ENCODE measurements at places on chromosomes 5 and 9.
A peak's percentile ranks its signal among the peaks of the same experiment; 100 is the strongest.

DNA sequence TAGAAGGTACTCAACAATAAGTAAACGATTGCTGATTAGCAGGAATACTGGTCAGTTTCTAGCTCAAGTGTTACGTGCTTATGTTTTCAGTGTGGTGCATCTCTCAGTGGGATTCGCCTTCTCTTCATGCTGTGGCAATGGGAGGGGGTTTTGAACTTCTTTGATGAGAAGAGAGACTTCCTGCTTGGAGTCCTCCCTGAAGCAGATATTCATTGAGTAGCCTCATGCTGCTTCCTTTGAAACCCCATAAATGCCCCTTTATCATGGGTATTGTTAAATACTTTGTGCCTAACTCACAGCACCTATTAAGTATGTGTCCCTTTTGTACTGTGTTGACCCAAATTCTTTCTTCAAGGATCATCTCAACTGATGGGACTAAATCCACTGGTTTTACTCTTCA is 116.5 kb downstream of the DOCK8 start:
- DNase-seq, result no peak

DNA sequence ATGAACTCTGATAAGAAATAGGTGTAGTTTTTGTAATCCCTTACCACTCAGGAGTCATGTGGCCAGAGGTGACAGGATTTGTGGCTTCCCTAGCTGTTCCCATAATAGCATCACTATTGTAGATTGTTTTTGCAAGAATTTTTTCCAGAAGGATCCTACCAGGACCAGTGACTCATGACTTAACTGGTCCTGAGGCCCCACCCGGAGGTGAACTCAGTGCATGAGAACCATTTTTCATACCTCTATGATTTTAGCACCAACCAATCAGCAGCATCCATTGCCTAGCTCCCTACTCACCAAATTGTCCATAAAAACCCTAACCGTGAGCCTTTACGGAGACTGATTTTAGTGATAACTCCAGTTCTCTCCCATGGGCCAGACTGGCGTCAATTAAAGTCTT is 484.8 kb downstream of the PSAT1 start:
- no peak for DNase-seq

DNA sequence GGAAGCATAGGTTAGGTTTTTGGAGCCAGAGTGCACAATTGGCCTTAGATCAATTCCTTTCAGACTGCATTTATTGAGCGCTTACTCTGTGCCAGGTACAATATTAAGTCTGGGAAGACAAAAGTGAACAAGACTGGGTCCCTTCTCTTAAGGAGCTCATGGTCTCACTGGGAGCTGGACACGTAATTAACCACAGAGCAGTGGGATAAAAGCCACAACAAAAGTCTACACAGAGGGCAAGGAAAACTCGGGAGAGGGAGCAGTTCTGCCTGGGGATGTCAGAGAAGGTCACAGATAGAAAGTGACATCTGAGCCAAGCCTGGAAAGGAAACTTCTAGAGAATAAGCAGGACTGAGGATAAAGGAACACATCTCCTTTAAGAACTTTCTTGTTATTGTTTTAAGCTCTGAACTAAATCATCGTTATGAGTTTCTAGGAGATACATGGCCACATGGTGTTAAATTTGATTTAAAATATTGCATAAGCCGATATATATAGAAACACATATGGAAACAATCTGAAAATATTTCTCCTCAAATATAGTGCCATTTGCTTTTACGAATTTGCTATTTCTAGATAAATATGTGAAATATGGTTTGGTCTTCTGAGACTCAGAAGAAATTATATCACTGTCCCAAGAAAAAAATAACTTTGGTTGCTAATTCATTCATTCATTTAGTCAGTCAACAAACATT is 40.1 kb upstream of the PDE8B start:
- DNase-seq, result no peak

GRCh38 chr5:74262544-74263207 is 377.9 kb downstream of the ENC1 start:
- no peak for DNase-seq

DNA sequence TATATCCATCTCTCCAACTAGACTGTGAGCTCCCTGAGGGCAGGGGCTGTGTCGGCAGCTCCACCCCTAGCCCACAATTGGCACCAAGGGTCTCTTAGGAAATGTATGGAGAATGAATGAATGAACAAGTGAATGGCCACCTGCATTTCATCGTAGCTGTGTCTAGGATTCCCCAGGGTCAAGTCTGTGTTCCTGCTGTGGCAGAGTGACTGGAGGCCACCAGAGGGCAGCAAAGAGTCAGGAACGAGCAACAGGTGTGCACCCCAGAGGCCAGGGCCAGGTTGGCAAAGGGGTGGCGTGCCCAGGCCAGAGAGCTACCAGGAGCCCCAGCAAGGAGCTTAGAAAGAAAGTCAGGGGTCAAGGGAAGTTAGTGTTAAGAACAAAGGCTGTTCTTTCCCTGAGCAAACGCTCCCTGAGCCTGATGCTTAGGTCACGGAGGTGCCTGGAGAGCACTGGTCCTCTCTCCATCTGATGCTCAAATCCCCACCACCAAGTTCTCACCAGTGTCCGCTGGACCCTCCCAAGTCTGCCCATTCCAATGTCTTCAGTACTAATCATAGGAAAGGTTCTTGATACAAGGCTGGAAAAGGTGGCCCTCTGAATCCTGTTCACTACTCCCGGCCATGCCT is 160.7 kb downstream of the PAX5 start:
- DNase-seq, result peak; percentile 47

- DNase-seq, result no peak
These were observed 86.3 kb upstream of the SLC12A2 start for GRCh38 chr5:127997201-127997704.

DNA sequence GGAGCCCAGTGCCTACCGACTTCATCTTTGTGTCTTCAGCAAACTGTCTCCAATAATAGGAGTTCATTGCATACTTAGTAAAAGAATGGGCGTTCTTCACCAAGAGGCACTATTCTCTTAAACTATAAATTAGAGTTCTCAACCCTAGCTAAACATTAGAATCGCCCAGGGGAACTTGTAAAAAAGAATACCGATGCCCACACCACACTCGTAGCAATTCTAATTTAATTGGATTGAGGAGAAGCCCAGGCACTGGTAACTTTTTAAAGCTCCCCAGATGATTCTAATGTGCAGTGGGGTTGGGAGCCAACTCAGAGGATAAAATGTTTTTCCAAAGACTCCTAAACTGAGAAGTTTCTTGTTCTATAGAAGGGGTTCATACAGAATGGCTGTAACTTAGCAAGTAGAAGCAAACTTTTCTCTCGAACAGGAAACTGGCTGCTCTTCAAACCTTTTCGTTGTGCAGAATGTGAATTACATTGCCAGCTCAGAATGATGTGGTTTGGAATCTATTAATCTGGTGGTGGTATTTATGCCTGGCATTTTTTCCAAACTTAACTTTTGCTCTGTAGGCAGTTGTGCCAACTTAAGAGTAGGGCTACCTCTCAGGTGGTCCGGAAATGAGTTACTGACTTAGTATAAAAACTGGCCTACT is 26.4 kb upstream of the NFIB start:
- no peak for DNase-seq

- peak; percentile 32 for DNase-seq
These were observed 8.3 kb downstream of the TMEM250 start for GRCh38 chr9:136110082-136111061.

DNA sequence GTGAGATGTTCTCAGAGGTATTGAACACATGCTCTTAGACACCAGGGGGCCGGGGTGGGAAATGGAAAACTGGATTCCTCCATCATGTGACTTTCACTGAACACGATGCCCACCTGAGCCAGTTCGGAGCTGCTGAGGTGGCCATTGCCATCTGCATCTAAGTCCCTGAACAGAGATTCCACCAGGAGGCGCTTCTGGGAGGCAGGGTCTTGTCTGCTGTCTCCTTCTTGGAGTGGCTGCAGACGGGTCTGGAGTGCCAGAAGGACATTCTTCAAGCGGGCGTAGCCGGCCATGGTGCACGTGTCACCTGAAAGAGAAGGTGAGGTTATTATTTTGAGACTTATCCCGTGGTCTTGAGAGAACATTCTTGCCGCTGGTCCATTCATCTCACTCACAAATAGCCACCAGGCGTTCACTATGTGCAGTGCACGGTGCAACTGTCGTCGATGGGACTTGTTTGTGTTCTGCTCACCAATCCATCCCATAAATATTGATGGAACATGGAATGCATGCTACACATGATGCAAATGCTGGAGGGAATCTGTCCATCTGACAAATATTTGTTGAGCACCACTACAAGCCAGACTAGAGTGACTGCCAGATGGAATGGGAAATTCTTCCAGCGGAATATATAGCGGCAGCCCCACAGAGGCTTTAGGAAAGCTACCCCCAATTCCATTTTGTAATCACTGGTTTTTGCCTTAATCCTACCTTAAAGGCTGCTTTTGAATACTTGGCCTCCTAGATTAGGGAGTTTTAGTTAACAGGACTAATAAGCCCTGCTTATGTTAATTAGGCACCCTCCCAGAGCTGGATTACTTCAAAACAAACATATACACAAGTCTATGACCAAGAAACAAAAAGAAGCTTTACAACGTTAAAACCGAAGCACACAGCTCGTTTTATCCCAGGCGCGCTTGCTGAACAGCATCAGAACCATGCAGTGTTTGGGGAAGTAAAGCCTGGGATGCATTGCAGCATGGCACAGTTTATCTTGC is 264.8 kb downstream of the HSPA4 start:
- DNase-seq, result no peak

DNA sequence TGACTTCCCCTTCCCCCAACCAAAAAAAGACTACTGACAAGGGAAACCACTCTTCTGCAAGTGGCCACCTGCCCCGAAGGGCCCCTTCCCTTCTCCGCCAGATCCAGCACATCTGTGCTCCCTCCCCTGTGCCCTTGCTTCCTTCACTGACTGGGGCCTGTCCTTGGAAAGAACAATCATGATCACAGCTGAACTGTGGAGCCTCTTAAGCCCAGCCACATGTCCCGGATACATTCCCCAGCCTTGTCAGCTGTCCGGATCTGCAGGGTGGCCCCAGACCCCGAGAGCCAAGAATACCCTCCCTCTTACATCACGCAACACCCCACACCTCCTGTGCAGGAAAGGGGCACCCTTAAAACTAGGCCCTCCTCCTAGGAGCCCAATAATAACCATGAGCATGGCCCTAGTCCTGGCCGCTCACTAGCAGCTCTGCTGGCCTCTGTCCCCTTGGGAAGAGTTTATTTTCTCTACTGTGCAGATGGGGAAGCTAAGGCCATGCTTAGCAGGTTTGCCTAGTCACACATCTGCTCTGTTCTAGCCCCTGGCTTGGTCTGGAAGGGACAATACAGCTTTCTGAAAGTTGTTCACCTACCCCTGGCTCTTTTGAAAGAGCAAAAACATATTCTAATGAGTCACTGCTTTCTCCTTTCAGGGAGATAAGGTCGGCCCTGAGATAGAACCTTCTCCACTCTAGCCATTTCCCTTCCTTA is 3.8 kb downstream of the SPRY4 start:
- DNase-seq, result no peak

- DNase-seq, result no peak
These were observed 4.3 kb upstream of the LHX3 start for GRCh38 chr9:136209232-136209631.

GRCh38 chr9:70229579-70229978 is 29.2 kb upstream of the SMC5 start:
- DNase-seq, result no peak

GRCh38 chr5:45765561-45765960 is 69.4 kb upstream of the HCN1 start:
- no peak for DNase-seq

GRCh38 chr9:87889065-87889881 is 6.6 kb downstream of the SPATA31E1 start:
- DNase-seq, result no peak

- DNase-seq, result no peak
These were observed 36.8 kb downstream of the SAXO1 start for GRCh38 chr9:18996211-18996610.

DNA sequence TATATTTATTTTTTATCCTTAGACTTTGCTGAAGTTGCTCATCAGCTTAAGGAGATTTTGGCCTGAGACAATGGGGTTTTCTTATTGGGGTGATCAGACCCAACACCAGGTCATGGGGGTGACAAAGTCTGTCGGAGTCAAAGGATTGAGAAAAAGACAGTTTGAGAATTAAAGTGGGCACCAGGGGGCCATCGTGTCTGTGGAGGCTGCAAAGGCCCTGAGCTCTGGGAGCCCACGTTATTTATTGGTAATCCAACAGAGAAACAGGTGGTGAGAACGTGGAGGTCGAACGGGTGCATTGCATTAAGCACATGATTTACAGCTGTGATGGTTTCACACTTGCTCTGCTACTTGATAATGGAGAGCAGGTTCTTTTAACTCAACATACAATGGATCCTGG is 102.5 kb upstream of the CDH10 start:
- DNase-seq, result no peak

DNA sequence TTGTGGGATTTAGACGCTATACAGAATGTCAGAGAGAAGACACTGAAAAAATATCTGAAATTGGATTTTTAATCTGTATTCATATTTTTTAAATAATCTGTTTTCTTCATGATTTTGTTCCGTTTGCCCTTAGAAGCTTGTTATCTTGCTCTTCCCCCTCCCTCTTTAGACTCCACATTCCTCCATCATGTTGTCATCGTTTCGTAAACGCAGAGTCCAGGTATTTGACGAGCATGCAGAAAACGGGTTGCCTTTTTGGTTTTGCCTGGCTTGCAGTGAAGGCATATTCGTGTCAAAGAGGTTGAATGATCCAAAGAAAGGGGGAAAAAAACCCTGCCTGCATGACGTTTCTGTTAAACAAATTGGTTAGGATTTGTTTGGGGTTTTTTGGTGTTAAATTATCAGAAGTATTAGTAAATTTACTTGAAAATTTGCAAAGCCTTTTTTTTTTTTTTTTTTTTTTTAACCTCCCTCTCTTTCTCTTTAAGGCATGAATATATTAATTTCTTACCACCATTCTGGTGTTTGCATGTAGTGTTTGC is 2.9 kb downstream of the SPTAN1 start:
- DNase-seq, result no peak

DNA sequence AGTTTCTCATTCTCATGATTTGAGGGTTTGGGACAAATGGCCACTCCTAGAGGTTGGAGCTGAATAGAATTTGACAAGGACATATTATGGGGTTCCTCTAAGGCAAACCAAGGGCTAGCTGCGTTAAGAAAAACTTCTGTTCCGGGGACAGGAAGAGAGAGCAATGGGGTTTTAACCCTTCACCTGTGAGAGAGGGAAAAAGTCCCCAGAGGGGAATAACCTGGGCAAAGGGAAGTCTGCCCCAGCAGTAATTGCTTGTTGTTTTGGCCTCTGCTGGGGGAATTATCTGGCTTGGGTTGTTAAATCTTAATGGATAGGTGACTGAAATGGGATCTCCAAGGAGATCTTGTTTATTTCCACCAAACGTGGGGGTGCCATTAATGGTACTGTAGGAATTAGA is 110.1 kb upstream of the MOCS2 start:
- DNase-seq, result no peak

GRCh38 chr9:80012557-80013330 is 441.0 kb downstream of the TLE4 start:
- no peak for DNase-seq

- DNase-seq, result no peak
These were observed 1.3 kb upstream of the SVEP1 start for GRCh38 chr9:110580850-110581249.

DNA sequence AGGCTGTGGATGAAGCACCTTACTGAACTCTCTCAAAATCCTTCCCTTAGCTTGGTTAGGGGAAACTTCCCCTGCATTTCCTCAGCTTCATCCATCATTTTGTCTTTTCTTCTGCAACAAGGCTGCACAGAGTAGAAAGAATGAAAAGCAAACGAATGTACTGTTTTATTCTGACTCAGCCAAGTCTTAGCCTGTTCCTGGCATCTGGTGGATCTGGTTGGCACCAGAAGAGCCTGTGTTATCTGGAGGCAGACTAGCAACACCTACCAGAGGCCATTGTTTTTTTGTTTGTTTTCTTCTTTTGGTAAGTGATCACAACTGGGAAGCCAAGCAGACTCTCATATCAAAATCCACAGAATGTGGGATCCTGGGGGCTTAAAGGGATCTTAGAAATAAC is 200.7 kb downstream of the FANCC start:
- DNase-seq, result no peak

All from effector CD8-positive, alpha-beta T cell (primary cell).